ENCODE measurements at places on chromosomes 12 and 14.
A peak's percentile ranks its signal among the peaks of the same experiment; 100 is the strongest.

DNA sequence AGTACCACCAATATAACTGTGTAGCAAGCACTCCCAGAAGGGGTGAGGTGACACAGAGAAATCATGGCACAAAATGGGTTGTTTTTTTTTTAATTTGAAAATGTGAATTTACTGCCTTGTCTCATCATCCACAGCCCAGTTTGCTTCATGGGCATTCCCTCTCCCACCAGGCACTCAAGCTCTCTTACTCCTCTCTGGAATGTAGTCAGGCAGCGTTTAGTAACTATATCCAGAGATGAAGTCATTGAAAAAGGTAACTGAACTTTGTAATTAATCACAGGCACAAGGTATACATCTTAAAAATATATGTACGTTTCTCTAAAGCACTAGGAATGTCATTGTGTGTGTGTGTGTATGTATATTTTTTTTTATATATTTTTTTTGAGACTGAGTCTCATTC is 91.4 kb downstream of the FAR2 start:
- DNase-seq, result no peak

DNA sequence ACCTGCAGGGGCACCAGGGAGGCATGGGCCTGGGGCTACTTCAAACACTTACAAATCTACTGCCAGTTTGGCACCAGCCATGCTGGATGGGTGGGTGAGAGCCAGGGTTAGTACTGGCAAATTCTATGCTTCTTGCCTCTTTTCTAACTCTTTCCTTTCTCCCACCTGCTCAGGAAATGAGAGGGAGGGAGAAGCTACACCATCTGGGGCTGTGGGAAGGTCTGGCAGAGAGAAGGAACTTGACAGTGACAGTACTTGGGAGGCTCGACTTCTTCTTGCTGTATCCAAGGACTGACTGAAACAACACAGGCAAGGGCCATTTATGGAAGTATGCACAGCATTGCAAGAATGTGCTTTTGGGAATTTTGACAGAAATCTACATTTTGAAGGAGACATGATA is 149.6 kb upstream of the DYRK2 start:
- DNase-seq, result no peak

- no peak for DNase-seq
Observed at GRCh38 chr12:56362130-56363059, at the start of gene APOF. TSS of gene APOF (minus strand) at chr12:56362857. CDS start at chr12:56362745, 112 bp downstream.

- DNase-seq, result no peak
Observed at GRCh38 chr12:130588696-130589539, 127.2 kb downstream of the RIMBP2 start.

DNA sequence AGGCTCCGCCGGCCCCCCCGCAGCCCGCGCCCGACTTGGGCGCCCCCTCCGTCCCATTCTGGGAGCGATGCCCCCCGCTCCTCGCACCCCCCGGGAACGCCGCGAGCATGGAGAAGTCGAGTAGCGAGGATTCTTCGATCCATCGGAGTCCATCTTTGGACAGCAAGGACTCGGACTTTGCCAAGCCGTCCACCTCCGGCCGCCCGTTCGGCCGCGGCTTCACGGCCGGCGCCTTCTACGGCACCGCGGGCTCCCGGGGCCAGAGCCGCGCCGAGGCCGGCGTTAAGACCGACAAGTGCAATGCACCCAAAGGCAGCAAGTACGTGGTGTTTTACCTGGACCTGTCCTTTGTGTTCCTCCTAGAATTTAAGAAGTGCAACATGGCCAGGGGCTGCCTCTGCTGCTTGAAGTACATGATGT is 123.6 kb downstream of the TSPAN9 start:
- no peak for DNase-seq

DNA sequence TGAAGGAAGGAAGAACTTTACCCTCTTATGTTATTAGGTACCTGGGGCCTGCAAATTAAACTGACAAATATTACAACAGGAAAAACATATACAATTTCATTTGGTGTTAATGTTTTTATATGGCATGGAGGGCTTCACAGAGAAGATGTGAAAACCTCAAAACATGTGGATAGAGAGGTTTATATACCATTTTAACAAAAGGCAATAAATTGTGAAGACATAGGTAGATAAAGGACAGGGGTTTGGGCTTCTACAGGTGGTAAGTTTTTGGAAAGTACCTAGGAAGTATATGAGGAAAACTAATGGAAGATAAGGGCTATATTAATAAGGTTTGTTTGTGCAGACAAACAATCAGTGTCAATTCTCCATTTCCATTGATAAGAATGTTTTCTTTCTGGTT is 95.1 kb upstream of the ATF7IP start:
- no peak for DNase-seq

DNA sequence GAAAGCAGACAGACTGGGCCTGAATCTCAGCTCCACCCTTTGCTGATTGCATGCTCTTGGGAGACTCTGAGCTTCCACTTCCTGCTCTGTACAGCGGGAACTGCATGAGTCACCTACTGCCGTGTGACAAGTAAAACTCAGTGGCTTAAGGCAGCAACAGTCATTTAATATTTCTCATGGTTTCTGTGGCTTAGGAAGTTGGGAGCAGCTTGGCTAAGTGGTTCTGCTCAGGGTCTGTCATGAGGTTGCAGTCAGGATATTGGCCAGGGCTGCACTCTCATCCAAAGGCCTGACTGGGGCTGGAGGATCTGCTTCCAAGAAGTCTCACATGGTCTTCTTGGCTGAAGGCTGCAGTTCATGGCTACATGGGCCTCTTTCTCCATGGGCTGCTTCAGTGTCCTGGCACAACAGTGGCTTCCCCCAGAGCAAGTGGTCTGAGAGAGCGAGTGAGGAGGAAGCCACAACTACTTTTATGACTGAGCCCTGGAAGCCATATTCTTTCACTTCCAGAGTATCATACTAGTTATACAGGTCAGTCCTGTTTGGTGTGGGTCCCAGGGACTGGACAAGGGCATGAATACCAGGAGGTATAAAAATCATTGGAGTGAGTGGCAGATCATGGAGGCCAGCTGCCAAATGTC is 49.7 kb downstream of the FAM222A start:
- peak; percentile 39 for DNase-seq

GRCh38 chr12:127272864-127273263 is 994.1 kb upstream of the TMEM132C start:
- peak; percentile 94 for DNase-seq

Data from fibroblast of skin of right quadriceps (primary cell).